ENCODE measurements at places on chromosomes 7 and 10.

DNA sequence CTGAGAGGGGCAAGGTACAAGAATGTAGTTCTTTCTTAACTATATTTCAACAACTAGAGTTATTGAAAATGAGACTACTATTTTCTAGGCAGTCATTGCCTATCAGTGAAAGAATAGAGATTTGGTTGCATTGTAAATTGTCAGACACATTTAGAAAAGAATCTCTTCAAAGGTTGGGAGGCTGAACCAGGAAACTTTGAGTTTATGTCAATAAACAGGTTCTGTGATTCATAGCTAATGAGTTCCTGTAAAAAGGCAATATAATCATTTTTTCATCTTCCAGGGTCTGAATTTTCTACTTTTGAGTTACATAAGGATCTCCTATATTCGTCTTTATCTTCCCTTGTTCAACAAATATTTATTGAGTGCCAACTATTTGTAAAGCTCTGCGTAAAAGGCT lies 47.1 kb downstream of the MAGI2 start:
- no peak for DNase-seq

- no peak for DNase-seq
These were observed 172.4 kb upstream of the ZMIZ1 start for GRCh38 chr10:78896159-78896928.

GRCh38 chr7:147911201-147911601 lies 679.4 kb upstream of the C7orf33 start:
- DNase-seq: no peak

DNA sequence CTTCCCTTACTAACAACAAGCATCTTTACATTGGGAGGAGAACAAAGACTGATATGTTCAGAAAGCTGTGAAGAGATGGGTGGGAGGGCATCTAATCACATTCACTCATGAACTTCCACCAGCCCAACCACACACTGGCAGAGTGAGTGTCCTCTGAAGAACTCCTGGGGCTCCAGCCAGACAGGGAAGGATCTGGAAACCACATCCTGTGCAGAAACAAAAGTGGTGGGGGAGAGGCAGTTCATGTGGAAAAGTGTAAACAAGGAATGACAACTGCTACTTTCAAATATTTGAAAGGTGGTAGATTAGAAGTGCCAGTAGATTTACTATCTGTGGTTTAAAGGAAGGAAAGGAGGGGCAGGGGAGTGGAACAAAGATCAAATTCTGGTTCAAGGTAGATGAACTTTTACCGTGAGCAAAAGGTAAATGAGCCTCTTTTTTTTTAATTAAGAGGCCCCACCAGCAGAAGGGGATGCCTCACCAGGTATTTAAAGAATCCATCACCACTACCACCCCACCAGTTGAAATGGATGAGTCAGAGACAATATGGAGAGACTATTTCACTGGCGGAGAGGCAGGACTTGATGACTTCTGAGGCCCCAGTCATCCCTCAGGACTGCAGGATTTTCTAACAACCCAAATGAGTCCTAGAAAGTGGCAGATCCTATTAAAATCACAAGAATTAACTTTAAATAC lies 34.5 kb downstream of the GOT1 start:
- no peak for DNase-seq

DNA sequence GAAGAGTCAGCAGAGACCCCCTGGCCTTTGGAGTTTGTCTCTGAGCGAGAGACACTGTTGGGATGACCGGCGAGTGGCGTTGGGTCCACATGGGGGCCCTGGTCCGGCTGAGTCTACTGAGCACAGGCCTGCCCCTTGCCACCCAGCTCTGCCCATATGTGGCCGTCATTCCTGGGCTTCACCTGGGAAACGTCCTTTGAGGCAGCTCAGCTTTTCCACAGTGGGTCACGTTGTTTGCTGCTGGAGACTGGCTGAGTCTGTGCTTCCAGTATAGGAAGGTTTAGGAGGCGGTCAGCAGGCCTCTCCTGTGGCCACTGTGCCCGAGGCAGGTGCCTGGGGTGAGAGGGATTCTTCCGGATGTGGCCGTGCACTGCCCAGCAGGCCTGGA lies 17.1 kb downstream of the ADAM8 start:
- no peak for DNase-seq

DNA sequence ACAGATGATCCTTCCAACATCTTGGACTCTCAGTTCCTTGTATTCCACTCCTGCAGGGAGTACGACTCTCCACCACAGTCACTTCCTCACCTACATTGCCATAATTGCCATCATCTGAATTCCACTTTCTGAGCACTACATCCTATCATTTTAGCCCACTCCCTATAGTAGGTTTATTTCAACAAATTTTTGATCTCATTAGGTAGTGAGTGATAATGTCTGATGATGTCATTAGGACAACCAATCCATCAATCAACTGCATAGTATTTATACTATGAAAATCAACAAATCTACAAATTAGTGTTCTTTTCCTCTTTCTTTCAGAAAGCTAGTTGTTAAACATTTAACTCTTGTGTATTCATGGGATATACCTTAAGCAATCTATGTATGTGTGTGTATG lies 13.7 kb upstream of the TRA2A start:
- no peak for DNase-seq

DNA sequence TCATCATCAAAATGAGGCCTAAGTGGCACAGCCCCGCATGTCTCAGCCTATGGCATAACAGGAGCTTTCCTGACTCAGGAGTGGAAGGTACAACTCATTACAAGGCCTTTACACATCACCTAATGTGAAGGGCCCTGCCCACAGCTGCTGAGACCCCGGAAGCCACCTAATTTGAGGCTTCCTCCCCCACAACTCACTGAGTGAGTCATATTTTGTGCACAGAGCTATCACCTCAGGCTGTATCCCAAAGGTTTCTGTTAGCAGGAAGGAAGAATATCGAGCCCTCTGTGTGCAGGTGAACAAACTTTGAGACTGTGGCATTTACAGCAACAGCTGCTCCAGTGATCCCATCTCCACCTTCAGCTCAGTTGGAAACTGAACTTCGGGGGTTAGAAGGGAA lies 20.6 kb downstream of the HTR5A start:
- DNase-seq: peak; percentile 42

GRCh38 chr7:100696123-100696521 lies 2.1 kb upstream of the GIGYF1 start:
- DNase-seq: no peak

DNA sequence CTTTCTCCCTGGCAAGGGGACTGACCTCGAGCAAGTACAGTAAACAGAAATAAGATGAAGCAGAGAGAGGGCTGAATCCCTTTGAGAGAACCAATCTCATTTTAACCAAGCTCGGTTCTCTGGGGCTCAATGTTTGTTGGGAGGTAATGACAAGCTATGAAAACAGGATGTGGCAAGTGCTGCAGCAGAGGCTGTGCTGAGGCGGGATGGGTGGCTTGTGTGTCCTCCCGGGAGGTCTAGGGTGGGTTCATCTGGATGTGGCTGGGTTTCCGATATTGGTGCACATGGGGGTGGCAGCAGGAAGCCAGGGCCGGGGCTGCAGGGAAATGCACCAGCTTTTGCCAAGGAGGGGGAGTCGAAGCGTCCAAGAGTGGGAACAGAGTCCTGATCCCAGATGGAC lies 84.5 kb downstream of the AOAH start:
- DNase-seq: peak; percentile 40

DNA sequence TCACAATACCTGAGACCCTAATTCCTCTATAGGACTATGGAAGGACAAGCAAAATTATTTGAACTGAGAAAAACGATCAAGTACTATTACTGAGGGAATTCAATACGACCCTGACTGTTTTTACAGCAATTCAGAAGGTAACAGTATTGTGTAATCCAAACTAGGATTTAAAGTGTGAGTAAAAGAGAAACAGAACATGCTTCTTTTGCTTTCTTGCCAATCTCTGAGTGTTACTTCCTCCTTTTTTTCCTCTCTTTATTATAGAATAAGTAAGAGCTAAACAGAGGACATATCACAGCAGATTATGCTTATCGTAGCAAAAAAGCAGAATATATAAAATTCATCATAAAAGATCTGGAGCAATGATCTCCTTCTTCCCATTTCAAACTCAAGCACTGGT lies 292.1 kb downstream of the THSD7A start:
- no peak for DNase-seq

DNA sequence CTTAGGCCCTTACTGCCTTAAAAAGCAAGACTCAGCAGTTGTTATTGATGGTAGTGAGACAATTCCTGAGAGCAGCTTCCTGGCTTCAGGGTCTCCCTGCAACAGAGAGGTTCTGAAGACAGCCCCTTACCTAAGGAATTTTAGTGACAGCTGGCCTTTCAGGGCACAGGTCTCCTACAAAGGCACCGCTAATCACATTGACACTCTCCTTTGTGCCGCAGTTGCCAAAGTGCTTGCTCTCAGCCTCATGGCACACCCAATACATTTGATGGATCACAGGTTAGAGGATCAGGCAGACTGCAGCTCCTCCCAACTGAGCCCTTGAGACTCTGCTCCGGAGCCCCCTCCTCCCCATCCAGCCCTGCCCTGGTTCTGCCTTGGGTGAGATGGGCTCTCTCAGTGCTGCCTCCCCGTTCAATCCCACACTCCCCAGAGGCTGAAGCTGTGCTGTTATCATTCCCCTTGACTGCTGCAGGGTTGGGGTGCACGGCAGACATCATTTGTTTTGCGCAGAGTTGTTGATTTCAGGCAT lies 198.2 kb downstream of the EMX2 start:
- DNase-seq: no peak

GRCh38 chr7:17139081-17139480 lies 159.4 kb upstream of the AHR start:
- DNase-seq: no peak

- no peak for DNase-seq
These were observed 34.1 kb downstream of the HYCC1 start for GRCh38 chr7:22979861-22980260.

DNA sequence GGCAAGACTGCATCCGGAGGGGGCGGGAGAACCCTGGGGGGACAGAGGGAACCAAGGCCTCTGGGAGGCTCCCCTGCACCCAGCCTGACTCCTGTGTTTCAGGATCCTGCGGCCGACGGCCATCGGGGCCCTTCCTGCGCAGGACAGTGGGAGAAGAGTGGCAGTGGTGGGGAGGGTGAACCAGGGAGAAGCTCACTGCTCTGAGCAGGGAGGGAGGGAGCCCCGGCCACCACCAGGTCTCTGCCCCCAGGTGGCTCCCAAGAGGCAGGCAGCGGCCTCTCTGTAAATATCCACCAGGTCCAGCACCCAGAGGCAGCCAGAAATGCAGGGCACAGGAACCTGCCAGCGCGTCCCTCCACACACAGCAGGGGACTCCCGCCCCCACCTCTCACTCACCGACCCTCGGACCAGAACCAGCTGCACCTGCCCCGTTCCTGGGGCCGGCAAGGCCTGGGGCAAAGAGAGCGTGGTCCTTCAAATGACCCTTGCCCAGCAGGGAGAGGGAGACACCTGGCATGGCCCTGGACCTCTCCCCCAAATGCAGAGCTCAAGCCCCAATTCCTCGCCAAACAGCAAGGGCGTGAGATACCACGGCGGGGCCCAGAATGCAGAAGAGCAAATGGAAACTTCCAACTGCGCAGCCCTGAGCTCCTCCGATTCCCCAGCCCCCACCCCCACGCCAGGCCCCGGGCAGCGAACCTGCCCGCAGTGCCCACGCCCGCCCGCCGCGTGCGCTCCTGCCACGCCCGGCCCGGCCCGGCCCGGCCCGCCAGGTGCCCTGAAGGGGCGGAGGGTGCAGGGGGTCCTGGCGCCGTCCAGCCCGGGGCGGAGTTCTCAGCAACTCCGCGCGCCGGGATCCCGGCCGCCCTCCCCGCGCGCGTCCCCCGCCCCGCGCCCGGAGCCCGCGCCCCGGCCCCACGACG lies 805 bp downstream of the RASGEF1A start:
- peak; percentile 48 for DNase-seq

DNA sequence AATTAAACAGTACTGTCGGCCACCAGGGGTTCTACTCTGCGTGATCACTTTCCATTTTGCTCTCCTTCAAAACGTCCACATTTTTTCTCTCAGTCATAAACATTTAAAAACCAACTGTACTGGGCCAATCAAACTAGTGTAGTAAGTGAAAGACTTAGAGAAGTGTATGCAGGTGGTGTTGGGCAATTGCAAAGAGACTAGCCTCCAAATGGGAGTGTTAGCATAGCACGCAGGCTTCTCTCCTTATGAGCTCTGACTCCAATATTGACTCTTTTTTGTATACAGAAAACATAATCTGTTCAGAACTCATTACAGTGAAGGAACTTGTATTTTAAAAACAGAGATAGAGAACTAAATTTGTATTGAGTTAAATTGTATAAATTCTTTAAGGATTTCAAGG lies 150.6 kb downstream of the SDK1 start:
- DNase-seq: no peak

GRCh38 chr10:25356609-25357008 lies 181.8 kb downstream of the GPR158 start:
- no peak for DNase-seq

GRCh38 chr7:23230641-23231101 lies 15.9 kb upstream of the GPNMB start:
- no peak for DNase-seq

All from stimulated activated CD4-positive, alpha-beta T cell treated with anti-CD3 and anti-CD28 coated beads, Interleukin-15, amount 100 ng/mL, for 24 hours (primary cell).